ENCODE measurements at places on chromosomes 11 and 22.

- DNase-seq = no peak
Measured at GRCh38 chr11:23679041-23679440, 817.8 kb upstream of the LUZP2 start.

- DNase-seq = peak; percentile 85
Measured at GRCh38 chr11:111585371-111585770, 16.9 kb upstream of the SIK2 start.

- DNase-seq = peak; percentile 99
Measured at GRCh38 chr11:78419327-78419726, 1.7 kb upstream of the GAB2 start.

DNA sequence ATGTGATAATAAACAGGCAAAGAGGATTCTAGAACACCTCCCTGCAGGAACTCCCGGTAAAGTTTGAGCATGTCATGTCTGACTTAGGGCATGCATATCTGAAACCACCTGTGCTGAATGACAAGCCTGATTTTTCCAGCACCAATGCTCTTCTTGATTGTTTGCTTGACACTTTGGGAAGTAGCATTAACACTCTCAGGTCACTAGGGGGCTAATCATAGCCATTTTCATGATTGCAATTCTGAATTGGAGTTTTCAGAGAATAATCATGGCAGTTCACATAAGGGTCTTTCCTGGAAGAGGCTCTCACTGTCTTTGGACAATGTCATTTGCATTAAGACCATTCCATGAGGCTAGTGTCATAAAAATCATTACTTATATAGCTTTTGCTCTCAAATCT lies 234.4 kb upstream of the MTNR1B start:
- DNase-seq = peak; percentile 1

DNA sequence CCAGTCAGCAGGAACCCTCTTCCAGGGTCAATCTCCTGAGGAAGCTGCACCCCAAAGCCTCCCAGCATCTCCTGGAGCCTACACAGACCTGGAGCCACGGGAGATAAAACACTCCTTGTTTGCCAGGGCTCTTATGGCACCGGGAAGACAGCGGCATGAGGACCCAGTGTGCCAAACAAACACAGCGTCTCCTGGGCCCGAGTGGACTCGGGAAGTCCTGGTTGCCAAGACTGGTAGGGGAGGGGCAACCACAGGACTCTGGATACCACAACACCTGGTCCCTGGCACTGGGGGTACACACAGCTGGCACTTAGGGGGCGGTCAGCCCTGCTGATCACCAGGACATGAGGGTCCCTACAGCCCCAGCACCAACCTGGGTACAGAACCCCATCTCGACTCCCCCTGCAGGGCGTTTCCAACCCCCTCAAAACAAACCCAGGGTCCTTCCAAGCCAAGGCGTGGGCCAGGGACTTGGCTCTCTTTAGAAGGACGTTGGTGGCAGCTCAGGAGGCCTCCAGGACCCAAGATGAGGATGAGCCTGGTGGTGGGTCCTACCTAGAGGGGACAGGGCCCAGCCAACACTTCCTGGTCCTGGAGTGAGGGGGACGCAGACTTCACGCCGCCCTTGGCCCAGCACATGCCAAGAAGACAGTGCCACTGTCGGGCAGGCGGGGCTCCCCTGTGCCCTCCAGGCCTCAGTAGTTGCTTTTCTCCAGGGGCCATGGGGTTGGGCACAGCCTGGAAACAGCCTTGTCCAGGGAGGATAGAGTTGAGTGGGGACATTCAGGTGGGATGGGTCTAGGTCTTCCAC lies 85.0 kb downstream of the CELSR1 start:
- DNase-seq = no peak

DNA sequence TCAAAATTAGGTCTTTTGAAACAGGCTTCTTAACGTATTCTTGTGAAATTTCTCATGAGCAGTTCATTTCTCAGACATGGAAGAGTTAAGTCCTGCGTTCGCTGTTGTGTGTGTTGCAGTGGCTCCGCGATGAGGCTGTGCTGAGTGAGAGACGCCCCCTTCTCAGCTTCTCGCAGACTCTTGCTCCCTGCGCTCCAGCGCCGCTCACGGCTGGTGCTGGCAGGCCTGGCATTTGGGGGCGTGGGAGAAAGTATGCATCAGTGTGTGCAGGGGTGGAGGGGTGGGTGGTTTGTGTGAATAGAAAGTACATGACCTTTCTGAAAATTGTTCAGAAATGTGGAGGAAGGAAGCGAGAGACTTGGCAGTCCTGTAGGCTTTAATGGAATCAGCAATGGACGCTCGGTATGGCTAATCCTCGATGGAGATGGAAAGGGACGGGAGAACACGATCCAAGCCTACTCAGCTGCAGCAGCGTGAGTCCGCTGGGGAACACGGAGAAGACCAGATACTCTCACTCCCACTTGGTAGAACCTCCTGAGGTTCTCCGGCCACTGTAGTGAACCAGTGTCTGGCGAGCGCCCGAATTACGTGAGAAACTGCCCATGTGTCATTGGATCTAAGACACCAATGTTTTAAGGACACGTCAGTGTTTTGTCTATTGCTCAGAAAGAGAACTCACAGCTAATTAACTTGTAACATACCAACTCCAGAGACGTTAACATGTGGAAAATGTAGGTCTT lies 5.9 kb downstream of the TAB1 start:
- peak; percentile 82 for DNase-seq

DNA sequence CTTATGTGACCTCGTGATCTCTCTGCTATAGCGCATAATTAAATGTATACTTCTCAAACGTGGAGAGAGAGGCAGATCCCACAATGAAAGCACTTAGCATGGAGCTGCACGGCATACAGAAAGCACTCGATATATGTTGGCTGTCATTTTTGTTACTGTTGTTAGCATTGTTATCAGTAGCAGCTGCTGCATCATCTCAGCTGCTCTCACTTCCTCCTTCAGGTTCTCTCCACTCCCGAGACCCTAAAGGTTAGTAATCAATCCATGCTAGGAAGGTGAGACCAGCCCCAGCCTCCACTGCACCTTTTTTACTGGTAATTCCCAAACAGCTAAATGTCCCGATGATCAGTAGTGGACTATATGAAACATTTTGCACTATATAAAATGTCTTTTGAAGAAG lies 13.4 kb upstream of the API5 start:
- DNase-seq = no peak

DNA sequence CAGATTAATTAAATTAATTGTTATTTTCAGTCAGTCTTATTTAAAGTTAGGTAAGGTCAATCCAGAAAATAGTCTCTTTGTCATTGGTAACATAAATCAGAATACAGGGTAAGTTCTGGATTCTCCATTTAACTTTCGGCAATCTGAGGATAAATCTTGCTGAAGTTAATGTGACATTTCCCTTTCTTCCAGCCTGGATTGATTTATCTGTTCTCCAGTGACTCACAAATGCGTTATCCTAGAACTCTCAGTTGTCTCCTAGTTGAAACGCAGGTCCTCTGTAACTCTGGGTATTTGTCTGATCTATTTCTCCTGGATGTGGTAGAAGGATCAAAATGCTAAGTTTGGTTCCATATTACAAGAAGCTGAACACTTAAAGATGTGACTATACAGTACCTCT lies 21.0 kb downstream of the OR51E1 start:
- DNase-seq = peak; percentile 6

DNA sequence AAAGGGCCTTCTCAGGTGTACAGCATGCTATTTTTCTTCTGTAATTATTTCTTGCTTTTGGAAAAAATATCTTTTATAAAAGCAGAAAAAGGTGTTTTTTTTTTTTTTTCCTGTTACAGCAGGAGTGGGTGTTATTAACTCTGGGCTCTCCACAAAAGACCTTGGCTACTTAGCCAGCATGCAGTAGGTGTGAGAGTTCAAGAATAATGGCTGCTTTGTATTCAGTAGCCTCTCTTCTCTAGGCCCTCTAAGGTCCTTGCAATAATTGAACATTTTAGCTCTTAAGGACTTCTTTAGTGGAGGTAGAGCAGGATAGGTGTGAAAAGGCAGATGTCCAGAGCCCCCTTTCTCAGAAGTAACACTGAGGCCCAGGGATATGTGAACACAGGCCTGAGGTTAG lies 3.4 kb downstream of the ELF5 start:
- no peak for DNase-seq

- DNase-seq = no peak
Measured at GRCh38 chr22:41057076-41057475, 35.3 kb upstream of the EP300 start.

DNA sequence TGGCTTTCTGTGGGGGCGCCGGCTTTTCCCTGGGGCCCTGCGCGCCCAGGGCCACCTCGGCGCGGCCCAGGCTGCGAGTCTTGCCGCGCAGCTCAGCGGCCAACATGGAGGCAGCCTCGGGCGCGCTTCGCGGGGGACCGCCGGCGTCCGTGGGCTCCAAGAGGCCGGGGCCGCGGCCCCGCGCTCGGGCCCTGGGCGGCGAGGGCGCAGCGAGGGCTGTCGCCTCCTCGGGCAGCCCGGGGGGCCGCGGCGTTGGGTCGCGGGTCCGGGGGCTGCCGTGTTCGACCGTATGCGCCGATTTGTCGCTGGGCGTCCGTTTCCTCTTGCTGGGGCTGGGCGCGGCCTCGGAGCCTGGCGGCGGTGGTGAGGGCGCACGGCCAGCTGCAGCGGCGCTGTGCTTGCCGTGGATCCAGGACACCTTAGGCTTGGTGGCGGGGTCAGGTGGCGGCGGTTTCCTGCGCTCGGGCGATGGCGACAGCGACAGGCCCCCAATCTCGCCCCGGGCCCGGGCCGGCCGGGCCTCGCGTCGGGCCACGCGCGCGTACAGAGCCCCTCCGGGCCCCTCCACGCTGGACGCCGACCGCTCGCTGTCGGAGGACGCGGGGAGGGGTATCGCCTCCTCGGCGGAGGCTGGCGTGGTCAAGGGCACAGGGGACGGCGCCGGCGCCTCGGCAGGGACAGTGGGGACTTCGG lies 11.9 kb downstream of the SCARF2 start:
- no peak for DNase-seq
